Glomerular endothelial cell (primary cell): ENCODE measurements at places on chromosomes 11 and 22. TPM values are rescaled to one million over a fixed set of nuclear protein-coding genes. Genes with fewer than 3 reads are reported as not detected.

The MMP27 gene
- total RNA-seq: not detected in 2 replicates

The TRIM49 gene
- not detected in 2 replicates for total RNA-seq

The CABP7 gene
- total RNA-seq: not detected in 2 replicates

The SOX6 gene
- total RNA-seq: 0.24 and 0.29 TPM in 2 replicates

The PGGHG gene
- total RNA-seq: 19.7 and 40.7 TPM in 2 replicates

The DEFB131B gene
- not detected in 2 replicates for total RNA-seq

The GRIK4 gene
- 0.06 and 0.10 TPM in 2 replicates for total RNA-seq

The CYB5R2 gene
- total RNA-seq: 2.4 and 3.2 TPM in 2 replicates

The CDKN1C gene
- 8.1 and 10.1 TPM in 2 replicates for total RNA-seq

The HEPACAM gene
- not detected in 2 replicates for total RNA-seq

DNA sequence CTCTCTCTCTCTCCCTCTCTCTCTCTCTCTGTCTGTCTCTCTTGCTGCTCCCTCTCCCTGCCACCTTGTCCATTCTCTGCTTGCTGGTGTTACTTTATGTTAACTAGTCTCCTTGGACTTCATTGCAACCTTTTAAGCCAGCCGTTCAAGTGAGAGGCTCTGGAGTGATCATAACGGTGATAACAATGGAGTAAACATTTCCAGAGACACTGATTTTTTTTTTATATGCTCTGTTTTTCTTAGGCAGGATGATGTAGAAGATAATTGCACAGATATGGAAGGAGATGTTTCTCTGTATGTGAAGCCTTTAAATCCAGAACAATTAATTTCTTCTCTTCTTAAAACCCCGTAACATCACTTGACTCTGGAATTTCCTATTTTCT lies 287.7 kb downstream of the TMEM135 start:
- no peak for DNase-seq

- DNase-seq: no peak
Measured at GRCh38 chr22:20904008-20904979, 12.9 kb upstream of the CRKL start.

GRCh38 chr11:95074792-95075563 lies 8.3 kb downstream of the SRSF8 start:
- DNase-seq: no peak

DNA sequence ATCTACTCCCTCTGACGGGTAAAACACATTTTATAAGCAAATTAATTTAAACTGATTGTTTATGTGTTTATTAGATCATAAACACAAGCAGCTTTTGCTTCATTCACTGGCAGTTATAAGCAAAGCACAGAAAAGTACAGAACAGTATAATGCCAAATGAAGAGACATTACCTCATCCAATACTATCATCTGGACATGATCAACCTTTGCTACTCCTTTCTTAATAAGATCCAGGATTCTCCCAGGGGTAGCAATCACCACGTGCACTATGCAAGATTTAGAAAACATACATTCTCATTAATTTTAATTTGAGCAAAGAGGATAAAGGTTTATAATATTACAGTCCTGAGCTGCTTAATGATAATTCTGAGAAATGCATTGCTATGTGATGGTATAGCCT lies 27.9 kb downstream of the DDX6 start:
- DNase-seq: no peak

- DNase-seq: no peak
Measured at GRCh38 chr11:102268083-102268984, 49.0 kb upstream of the BIRC3 start.

DNA sequence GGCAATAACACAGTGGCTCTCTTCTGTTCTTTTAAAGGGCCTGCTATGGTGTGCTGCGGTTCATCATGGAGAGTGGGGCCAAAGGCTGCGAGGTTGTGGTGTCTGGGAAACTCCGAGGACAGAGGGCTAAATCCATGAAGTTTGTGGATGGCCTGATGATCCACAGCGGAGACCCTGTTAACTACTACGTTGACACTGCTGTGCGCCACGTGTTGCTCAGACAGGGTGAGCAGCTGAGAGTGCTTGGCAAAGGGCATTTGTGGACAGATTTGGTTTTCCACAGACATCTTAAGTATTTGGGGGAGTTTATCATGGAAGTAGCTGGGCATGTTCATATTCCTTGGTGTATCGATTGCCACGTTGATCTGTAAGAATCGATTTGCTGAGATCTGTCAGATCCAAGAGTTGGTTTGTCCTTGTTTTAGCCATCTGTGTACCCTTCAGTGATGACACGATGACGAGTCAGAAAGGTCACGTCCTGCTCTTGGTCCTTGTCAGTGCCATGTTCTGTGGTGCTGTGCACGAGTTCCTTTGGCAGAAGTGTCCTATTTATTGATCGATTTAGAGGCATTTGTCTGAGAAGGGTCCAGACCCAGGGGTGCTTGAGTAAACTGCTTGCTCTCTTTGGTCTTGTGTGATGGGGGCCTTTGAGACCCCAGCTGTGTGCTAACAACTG lies 4.8 kb downstream of the RPS3 start:
- no peak for DNase-seq

GRCh38 chr22:44304911-44305310 lies 7.8 kb downstream of the SHISAL1 start:
- DNase-seq: no peak

GRCh38 chr11:34856251-34856650 lies 59.9 kb downstream of the APIP start:
- no peak for DNase-seq

DNA sequence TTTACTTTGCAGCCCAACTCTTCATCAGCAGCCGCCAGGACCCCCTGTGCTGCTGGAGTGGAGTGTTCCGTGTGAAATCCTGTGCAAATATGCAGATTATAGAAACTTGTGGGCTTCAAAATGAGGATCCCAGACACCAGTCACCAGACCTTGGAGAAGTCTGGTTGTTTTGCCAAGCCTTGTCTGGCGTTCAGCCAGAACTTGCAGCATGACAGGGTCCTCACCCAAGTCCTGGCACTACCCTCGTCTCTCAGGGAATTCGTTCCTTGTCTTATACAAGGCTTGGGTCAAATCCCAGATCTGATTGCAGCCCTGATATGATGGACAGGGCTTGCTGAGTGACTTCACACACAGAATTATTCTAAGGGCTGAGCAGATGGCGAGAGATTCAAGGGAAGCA lies 18.9 kb downstream of the SHISAL1 start:
- DNase-seq: no peak

DNA sequence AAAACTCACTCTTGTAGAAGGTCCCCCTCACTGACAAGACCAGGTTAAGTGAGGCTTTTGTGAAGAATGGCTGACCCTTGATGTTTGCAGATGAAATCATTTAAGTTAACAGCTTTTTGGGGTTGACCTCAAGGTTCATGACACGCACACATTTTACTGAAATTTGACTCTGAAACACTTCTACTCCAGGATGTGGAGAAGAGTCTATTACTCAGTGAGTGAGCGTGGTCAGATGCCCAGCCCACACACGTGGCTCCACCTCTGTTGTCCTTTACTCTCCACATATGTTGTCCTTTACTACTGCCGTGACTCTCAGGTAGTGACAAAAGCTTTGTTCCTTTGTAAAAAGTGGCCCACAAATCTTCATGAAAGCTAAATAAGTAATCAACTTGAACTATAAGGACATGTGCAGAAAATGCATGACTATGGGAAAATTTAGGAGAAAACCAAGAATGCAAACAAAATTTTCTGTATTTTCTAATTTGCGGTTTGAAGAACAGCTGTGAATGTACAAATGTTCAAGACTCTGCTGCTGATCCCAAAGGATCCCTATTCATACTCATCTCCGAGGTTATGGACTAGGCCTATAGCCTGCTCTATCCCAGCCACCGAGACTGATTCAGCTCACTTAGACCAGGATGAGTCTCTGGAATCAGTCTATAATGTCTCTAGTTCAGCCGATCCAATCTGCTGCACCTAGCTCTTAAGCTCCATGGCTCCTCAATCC lies 22.4 kb downstream of the XRRA1 start:
- DNase-seq: no peak

DNA sequence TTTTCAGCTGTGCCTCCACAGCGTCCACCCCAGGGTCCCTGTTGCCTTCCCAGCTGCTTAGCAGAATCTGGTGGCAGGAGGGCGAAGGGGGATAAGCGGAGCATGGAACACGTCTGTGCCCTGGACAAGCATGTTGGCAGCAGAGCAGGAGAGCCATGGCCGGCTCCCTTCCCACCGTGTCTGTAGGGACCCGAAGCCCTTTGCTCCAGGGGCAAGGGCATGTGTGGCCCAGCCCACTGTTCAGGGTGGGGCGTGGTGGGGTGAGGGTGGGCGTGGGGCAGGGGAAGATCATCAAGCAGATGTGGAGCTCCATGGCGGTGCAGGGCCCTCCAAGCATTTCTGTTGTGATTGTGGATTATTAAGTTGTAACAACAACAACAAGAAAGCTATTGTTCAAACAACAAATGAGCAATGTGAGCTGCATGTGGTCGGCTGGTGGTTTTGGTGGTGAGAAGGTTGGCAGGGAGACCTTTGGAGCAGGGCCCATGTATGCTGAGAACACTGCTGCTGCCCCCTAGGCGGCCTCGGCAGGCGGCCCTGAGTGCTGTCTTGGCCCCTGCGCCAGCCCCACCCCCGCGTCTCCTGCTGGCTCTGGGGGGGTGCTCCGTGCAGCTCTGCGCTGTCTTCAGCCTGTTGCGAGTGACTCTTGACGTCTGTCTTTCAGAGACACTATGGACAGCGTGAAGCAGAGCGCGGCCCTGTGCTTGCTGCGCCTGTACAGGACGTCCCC lies 50.9 kb downstream of the AP2A2 start:
- no peak for DNase-seq

GRCh38 chr22:32562916-32563315 lies 88.3 kb downstream of the FBXO7 start:
- no peak for DNase-seq

- no peak for DNase-seq
Measured at GRCh38 chr11:57425565-57426438, 1.1 kb downstream of the SLC43A3 start.

DNA sequence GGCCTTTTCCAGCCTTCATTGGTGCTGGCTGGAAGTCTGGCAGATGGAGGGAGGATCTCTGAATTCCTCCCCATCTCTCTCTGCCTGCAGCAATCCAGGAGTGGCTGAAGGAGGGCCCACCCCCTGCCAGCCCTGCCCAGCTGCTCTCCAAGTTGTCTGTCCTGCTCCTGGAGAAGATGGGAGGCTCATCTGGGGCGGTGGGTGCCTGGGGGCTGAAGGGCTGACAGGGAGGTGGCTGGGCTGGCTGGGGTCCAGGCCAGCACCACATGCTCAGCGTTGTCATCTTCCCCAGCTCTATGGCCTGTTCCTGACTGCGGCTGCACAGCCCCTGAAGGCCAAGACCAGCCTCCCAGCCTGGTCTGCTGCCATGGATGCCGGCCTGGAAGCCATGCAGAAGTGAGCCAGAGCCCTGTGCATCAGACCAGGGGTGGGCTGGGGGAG lies 12.2 kb downstream of the TKFC start:
- no peak for DNase-seq

DNA sequence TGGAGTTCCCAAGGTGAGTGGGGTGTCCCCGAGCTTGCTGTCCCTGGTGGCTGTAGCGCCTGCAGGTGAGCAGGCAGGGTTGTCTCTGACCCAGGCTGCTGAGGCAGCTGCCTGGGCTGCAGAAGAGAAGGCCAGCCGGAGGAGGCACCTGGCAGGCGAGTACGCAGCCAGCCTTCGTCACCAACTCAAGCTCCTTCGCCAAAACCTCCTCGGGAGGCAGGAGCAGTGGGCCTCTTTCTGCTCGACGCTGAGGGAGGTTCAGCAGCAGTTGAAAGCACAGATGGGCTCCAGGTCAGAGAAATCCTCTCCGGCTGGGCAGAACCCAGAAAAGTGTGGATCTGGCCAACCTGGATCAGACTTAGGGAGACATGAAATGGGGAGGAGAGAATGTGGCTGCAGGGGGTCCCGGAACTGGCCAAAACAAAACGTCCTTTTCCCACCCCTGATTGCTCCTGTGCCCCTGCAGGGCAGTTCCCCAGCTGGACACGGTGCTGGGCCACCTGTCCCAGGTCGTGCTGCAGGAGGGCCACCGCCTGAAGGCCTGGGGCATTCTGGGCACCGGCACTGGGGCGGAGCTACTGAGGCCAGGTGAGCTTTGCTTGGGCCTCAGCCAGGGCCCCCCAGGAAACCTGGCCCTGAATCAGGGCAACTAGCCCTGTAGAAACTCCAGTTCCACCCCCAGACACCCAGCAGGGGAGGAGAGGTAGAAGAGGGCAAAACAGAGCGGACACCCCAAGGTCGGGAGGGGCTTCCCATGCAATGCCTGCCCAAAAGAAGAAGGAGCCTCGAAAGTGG lies 56.7 kb downstream of the BTG4 start:
- no peak for DNase-seq

DNA sequence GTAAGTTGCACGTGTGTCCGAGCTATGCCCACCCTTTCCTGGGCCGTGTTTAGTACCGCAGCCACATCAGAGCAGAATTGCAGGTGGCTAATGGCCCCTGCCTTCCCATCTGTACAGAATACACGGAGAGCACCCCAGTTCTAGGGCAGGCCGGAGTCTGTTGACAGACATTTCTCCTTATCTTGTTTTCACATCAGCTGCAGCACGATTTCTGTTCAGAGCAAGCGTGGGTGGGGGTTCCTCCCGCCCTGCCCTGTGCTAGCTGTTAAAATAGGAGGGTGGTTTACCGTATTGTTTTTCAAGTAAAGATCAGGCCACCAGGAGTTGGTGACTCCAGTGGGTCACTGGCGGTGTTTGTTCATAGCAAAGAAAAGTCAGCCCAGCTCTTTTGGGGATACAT lies 41.1 kb downstream of the UBASH3B start:
- no peak for DNase-seq

DNA sequence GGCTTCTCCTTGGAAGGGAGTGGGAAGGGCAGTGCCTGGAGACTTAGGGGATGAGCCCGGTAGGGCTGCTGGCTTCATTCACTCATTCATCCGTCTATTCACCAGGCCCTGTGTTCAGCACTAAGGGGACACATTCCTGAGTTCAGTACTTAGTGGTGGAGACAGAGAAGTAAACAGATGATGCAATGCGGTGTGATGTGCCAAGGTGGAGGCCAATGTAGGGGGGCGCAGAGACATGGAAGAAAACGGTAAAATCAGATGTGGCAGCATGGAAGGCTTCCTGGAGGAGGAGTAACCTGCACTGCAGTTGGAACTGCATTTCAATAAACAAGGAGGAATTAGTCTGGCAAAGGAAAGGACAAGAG lies 21.3 kb downstream of the GRIK4 start:
- DNase-seq: no peak

DNA sequence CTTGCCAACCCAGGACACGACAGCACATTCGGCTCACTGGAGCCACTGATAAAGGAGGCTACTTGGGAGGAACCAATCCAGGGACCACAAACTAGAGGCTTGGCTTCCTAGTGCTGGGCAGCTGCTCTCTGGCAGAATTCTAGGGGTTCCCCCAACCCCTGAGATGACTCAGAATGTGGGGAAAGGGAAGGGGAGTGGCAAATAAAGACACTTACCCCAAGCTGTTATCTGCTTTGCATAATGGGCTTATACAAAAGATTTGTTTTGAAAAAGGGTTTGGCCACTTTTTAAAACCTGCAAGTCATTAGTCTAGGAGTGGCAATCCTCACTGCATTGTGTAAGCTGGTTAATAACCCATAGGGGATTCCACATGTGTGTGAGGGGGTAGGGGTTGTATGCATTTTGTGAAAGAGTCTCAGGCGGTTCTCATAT lies 64.1 kb upstream of the LMO1 start:
- no peak for DNase-seq

GRCh38 chr22:47547881-47548650 lies 785.6 kb downstream of the TBC1D22A start:
- DNase-seq: no peak

- DNase-seq: no peak
Measured at GRCh38 chr11:27976262-27976661, 131.7 kb downstream of the KIF18A start.

GRCh38 chr11:132610216-132610615 lies 922.1 kb downstream of the OPCML start:
- DNase-seq: no peak

- DNase-seq: no peak
Measured at GRCh38 chr22:44522526-44523170, 24.6 kb upstream of the RTL6 start.

- no peak for DNase-seq
Measured at GRCh38 chr22:49991167-49991566, 21.4 kb downstream of the IL17REL start.
